Activated CD8-positive, alpha-beta memory T cell treated with anti-CD3 and anti-CD28 coated beads, Interleukin-2, amount 50 U/mL, for 4 hours (primary cell): ENCODE measurements at places on chromosomes 3 and 15.
A peak's percentile ranks its signal among the peaks of the same experiment; 100 is the strongest.

GRCh38 chr3:115478359-115478758 is 145.0 kb upstream of the GAP43 start:
- no peak for DNase-seq

DNA sequence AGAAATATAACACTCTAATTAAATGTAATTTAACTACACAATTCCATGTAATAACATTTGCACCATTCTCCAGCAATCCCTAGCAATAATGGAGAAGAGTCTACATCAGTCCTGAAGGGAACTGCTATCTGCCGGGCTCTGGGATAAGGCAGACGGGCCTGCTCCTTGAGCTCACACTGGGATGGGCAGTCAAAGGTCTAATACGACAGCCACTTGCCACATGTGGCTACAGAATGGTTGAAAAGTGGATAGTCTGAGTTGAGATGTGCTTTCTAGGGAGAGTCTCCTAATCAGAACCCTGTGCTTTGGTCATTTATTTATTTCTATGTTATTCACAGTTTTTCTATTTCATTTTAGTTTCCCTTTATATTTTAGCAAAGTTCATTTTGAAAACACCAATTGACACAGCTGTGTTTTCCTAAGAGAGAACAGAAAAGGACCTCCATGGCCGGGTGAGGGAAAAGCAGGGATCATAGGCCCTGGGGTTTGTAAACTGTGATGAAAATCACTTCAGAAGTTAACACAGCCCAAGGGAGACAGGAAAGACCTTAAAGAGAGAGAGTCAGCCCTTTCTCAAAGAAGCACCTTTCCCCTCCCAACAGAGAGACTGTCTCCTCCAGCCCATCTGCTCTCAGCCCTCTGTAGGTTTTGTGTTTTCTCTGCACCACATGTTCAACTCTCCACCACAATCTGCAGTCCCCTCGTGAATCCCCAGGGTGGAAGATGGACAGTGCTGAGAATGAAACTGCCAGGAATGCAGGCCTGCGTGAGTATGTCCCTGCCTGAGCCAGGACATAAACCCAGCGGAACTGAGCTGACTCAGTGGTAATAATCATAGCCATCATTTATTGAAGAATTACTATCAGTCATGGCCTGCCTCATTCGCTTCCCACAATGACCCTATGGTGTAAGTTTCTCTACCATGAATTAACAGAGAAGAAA is 11.6 kb downstream of the FSIP1 start:
- no peak for DNase-seq

GRCh38 chr3:148950806-148951205 is 40.5 kb upstream of the GYG1 start:
- no peak for DNase-seq

DNA sequence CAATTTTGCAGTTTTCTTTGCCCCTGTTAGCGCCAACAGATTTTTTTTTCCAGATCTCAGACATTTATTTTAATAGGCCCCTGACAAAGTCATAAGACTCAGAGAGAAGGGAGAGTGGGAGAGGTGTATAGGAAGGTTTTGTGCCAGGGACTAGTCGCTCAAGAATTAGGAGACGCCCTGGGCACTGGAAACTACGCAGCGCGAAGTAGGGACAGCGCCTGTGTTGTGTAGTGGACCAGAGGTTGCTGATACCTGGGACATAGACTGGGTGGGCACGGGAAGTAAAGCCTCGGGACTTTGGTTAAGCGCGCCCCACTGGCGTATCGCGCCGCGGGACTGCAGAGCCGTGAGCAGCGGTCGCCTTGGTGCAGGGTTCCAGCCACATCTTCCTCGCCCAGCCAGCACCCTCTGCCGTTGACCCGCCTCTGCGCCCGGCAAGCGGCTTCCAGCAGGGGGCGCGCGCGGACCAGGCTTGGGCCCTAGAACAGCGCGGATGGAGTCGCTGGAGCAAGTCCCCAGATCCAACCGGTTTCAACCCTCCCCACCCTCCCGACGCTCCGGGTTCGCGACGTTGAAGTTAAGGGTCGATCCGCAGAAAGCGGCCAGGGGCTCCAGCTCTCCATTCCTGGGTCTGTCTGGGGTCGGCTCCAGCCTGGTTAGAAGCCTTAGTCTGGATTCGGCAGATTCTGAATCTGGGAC is 3.0 kb upstream of the ISLR2 start:
- peak; percentile 86 for DNase-seq

GRCh38 chr3:194235160-194235559 is 99.2 kb downstream of the HES1 start:
- DNase-seq = no peak

GRCh38 chr15:24957691-24958090 is 2.9 kb downstream of the SNRPN start:
- DNase-seq = no peak

DNA sequence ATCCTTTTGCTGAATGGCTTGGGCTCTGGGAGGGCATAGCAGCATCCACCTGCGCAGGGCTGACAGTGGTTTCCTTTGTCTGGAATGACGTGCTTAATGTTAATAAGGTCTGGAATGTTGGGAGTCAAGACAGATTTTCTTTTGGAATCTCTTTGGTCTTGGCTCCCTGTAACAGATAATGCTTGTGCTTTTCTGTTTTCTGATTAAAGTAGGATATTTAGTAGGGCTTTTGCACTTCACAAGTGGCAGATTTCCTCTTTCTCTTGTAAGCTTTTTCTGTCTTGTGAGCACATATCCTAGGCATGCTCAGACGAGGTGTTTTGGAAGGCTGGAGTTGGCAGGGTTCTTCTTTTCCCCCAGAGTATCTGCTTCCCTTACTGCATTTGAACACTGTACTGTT is 189.6 kb downstream of the GHSR start:
- no peak for DNase-seq

DNA sequence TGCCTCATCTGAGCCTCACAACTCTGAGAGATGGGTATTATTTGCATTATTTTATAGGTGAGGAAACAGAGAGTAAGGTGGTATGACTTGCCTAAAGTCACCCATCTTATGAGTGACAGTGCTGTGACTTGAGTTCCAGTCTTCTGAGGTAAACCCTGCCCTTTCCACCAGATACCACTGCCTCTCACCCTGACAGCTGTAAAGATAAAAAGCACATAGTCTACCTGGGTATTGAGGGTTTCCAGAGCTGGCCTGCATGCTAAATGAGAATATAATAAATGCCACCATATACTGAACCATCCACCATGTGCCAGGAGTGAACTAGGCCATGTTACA is 25.6 kb downstream of the RASGRP1 start:
- DNase-seq = no peak

GRCh38 chr15:67823314-67824196 is 1.8 kb upstream of the SKOR1 start:
- DNase-seq = no peak

DNA sequence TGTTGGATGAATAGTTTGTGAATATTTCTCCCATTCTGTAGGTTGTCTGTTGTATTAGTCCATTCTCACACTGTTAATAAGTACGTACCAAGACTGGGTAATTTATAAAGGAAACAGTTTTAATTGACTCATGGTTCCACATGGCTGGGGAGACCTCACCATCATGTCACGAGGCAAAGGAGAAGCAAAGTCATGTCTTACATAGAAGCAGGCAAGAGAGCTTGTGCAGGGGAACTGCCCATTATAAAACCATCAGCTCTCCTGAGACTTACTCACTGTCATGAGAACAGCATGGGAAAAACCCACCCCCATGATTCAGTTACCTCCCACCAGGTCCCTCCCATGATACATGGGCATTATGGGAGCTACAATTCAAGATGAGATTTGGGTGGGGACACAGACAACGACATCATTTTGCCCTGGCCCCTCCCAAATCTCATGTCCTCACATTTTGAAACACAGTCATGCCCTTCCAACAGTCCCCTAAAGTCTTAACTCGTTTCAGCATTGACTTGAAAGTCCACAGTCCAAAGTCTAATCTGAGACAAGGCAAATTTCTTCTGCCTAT is 133.2 kb downstream of the LMLN start:
- DNase-seq = no peak

DNA sequence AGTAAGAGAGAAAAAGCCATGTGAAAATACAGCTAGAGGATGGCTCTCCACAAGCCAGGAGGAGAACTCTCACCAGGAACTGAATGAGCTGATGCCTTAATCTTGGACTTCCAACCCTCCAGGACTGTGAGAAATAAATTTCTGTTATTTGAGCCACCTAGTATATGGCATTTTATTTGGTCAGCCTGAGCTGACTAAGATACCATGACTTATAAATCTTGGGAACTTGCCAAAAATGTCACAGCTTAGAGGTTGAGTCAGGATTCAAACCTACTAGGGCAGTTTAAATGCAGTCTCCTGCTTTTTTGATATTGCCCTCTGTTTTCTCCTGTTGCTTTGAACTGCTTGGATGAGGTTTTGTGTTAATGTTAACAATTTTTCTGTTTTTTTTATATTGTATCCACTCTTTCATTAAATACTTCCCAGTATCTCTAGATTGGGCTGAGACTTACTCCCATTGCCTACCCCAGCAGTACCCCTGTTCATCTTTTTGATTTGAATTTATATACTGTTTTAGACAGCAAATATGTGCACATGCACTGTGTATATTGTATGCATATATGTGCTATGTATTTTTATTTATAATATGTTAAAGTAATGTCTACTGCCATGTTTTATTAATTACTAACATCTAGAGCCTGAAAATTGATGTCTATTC is 1223.2 kb downstream of the OTOL1 start:
- DNase-seq = no peak

GRCh38 chr15:40108061-40108854 is 421 bp downstream of the BMF start:
- no peak for DNase-seq

DNA sequence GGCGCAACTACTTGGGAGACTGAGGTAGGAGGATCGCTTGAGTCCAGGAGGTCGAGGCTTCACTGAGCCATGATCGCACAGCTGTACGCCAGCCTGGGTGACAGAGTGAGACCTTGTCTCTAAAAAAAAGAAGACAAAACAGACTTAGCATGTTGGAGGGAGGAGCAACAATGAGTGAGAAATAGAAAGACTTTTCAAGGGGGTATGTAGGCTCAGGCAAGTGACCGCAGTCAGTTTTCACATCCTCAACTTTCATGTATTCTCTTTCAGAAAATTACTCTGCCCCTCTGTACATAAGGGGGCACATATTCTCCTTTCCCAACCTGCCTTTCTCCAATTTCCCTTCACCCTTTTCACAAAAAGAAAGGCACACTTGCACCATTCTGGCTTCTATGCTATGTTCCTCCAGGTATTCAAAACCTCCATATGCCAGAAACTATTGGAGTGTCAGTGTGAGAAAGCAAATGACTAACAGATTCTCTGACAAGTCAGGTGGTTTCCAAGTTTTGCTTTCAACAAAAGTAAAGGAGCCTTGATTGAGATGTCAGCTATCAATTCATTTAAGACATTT is 7.6 kb downstream of the NSUN3 start:
- DNase-seq = no peak

GRCh38 chr3:102069211-102069662 is 219.9 kb downstream of the NFKBIZ start:
- no peak for DNase-seq

DNA sequence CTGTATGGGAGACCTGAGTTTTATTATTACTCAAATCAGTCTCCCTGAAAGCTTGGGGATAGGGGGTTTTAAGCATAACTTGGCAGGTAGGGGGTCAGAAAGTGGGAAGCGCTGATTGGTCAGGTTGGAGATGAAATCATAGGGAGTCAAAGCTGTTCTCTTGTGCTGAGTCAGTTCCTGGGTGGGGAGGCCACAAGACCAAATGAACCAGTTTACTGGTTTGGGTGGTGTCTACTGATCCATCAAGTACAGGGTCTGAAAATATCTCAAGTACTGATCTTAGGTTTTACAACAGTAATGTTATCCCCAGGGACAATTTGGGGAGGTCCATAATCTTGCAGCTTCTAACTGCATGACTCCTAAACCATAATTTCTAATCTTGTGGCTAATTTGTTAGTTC is 17.8 kb upstream of the IQCF6 start:
- no peak for DNase-seq

DNA sequence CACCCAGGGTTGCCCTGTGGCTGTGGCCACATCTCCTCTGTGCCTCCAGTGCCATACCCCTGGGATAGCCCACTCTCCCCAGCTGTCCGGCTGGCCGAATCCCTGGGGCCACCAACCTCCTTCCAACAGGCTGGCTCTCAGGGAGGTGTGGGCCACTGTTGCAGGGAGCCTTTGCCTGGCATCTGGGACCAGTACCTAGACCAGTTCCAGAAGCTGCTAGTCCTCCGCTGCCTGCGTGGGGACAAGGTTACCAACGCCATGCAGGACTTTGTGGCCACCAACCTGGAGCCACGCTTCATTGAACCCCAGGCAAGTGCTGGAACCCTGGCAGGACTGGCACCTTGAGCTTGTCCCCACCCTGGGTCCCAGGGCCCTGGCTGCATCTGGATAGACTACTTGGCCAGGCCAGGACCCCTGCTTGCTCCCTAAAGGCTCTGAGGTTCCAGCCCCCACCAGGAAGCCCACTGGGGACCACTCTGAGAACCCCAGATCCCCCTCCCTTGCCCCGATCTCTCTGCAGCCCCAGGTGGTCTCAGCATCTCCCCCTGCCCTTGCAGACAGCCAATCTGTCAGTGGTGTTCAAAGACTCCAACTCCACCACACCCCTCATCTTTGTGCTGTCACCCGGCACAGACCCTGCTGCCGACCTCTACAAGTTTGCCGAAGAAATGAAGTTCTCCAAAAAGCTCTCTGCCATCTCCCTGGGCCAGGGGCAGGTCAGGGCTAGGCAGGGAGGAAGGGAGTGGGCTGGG is 50.0 kb downstream of the SEMA3G start:
- DNase-seq = no peak

GRCh38 chr3:132781922-132782321 is 59.7 kb upstream of the NPHP3 start:
- DNase-seq = no peak

GRCh38 chr3:186549497-186549896 is 5.3 kb upstream of the CRYGS start:
- no peak for DNase-seq

DNA sequence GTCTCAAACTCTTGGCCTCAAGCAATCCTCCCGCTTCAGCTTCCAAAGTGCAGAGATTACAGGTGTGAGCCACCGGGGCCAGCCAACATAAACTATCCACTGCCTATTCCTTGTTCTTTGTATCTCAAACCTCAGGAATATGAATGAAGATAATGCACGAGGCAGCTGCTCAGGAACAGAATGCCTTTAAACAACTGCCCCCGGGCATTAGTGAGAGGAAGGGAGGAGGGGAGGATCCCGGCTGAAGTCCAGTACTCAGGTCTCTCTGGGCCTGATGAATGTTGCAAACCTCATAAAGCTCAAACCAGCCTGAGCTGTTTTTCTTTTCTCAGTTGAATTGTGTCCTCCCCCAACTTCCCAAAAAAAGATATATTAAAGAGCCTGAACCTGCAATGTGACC is 26.9 kb upstream of the MTMR14 start:
- DNase-seq = no peak

- DNase-seq = no peak
Observed at GRCh38 chr3:115340586-115340985, 193.5 kb upstream of the ZBTB20 start.
